Fibroblast of the conjunctiva (primary cell): ENCODE measurements at places on chromosomes 2 and 18.

GRCh38 chr18:49884959-49885358, 71.6 kb upstream of the ACAA2 start:
- DNase-seq, result no peak

- no peak for DNase-seq
Observed at GRCh38 chr2:119013671-119014070, 71.7 kb downstream of the MARCO start.

DNA sequence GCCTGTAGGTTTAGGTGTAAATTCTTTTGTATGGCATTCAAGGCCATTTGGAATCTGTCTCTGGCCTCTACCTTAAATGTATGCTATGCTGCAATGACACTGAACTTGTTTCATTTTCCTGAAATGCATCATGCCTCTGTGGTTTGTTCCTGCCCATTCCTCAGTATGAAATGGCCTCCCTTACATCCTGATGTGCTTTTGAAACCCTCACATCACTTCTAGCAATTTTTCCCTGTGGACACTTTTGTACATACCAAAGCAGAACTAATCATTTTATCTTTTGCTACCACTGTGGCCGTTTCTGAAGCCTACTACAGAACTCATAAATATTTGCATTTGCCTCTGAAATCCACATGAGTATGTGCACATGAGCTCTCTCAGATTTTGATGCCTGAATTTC, 557.2 kb downstream of the ERBB4 start:
- DNase-seq, result no peak

DNA sequence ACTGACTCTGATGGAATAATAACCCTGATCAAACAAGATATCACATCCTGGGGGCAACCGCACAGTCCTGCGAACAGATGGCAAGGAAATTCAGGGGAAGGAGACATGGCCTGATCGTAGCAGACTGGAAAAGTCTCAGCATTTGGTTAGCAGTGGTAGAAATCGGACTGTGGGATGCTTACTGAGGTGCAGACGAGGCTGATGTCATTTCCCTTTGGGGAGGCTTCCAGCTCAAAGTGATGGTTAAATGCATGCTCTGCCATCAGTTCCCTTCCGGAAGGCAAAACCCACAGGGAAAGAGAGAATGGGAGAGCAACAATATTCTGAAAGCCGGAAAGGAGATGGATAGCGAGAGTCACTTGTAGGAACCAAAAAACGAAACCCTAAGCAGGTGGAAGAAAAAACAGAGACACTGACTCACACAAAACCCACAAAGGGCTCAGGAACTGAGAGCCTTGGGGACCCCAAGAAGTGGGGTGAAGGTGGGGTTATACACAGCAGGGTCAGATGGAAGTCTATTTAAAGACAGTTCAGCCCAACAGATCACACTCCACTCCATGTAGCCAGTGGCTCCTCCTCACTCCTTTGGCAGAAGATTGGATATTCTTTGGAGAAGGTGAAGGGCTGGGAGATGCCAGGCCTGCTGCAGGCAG, 93.1 kb downstream of the INPP5D start:
- no peak for DNase-seq

DNA sequence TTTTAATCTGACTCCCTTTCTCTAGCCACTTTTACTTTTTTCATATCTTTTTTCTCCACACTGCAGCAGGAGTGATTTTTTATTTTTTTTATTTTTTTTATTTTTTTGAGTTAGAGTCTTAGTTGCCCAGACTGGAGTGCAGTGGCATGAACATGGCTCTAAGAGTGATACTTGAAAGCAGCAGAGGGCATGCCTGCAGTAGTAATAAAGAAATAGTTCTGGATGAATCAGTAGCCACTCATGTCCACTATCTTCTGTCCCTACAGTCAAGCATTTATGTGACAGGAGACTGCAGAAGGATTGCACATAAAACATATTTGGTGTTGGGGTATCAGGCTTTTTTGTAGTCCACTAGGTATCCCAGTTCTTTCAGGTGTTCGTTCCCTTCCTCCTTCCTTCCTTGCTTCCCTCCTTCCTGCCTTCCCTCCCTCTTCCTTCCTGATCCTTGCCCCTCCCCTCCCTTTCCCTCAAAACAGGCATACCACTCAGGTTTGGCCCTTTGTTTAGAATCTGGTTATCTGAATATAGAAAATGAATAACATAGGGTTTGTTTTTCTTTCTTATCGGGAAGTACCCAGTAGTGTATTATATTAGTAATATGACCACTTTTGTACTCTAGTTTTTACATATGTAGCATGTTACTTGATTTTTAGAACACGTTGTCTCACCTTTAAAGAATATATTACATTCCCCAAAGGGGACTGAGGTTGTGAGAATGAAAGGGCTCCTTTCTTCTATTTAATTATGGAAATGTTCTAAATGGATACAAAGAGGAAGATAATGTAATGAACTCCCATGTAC, 23.5 kb downstream of the MIB1 start:
- DNase-seq, result no peak

- no peak for DNase-seq
Observed at GRCh38 chr2:235619544-235619943, 125.7 kb downstream of the AGAP1 start.

- DNase-seq, result no peak
Observed at GRCh38 chr2:85769236-85769982, 15.6 kb downstream of the ATOH8 start.

- no peak for DNase-seq
Observed at GRCh38 chr2:20430461-20431300, 16.2 kb upstream of the RHOB start.

GRCh38 chr2:116264872-116265271, 1549.6 kb upstream of the DDX18 start:
- no peak for DNase-seq

DNA sequence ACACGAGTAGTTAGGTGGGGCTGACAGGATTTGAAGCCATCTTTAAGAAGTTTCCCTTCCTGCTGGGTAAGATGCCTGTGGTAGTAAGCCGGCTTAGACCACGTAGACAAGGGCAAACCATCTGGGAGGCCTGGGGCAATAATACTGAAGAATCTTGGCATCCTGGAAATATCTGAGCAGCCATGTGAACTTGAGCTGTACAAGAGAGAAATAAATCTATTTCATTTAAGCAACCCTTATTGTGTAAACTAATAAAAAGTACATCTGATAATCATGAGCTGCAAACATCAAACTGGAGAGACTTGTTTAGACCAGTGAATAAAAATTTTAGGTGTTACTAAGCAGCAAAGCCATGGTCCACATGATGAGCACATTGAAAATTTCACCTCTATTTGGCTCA, 11.4 kb upstream of the CETN1 start:
- DNase-seq, result no peak

- DNase-seq, result no peak
Observed at GRCh38 chr2:194486326-194486725, 1170.7 kb upstream of the SLC39A10 start.

- no peak for DNase-seq
Observed at GRCh38 chr18:10008006-10008647, 94.3 kb downstream of the VAPA start.
